ENCODE measurements at places on chromosomes 13 and 19.

GRCh38 chr19:54436628-54437252, 12.3 kb upstream of the LENG8 start:
- DNase-seq: no peak

GRCh38 chr13:23615395-23616081, 45.3 kb downstream of the TNFRSF19 start:
- no peak for DNase-seq

DNA sequence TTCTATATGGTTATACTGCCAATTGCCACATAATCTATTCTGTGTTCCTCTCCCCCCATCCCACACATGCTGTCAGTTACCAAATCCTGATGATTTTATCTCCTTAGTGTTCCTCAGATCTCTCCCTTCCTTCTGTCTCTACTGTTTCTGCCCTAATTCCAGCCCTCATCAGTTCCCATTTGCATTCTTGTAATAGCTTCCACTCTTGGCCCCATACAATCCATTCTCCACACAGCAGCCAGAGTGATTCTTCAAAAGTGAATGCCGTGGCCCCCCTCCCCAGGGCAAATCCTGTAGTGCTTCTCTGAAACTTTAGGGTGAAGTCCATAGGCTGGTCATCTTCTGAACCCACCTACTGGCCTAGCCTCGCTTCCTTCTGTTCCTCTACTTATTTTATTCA, 114.4 kb downstream of the ZAR1L start:
- no peak for DNase-seq

GRCh38 chr13:113418722-113419049, 34.6 kb downstream of the ADPRHL1 start:
- DNase-seq: no peak

DNA sequence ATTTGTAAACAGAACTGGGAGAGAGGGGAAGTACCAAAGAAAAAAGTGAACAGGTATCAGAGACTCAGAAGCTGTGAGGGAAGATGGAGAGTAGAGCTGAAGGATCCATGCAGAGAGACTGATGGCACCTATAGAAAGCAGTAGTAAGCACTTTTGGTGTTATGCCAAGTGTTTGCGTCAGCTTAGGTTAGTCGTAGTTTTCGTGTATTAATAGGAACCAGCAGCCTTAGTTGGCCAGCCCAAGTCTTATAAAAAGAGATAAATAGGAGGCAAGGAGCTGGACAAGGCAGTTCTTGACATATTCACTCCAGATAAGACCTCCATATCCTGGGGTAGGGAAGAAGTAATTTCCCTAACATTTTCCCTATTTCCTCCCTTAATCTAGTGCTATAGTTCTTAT, 214.2 kb downstream of the OXGR1 start:
- DNase-seq: no peak

GRCh38 chr13:20127562-20128458, 33.0 kb downstream of the GJA3 start:
- DNase-seq: peak; percentile 72

GRCh38 chr13:91544723-91545122, 146.3 kb downstream of the GPC5 start:
- DNase-seq: peak; percentile 6

GRCh38 chr19:38492181-38492813, 58.8 kb downstream of the RYR1 start:
- no peak for DNase-seq

DNA sequence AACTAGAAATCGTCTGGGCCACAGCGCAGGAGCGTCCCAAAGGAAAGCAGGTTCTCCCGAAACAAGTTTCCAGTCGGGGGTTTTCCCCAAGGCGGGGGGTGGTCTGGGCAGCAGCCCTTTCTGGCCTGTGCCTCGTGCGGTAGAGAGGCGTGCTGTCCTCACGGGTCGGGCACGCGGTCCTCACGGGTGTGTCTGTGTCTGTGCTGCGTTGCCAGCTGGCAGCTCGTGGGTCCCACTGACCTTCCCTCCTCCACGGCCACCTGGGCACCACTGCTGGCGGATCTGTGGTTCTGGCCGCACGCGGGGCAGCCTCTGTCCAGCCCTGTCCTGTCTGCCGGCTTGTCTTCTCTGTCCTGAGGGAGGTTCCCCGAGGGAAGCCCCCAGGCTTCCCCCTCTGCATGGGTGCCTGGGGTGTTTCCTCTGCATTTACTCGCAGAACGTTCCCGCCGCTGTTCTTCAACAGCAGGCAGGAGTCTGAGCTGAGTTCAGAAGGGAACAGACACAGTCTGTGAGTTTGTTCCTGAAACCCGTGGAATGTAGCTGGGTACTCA, 98.2 kb upstream of the MCF2L start:
- DNase-seq: no peak

DNA sequence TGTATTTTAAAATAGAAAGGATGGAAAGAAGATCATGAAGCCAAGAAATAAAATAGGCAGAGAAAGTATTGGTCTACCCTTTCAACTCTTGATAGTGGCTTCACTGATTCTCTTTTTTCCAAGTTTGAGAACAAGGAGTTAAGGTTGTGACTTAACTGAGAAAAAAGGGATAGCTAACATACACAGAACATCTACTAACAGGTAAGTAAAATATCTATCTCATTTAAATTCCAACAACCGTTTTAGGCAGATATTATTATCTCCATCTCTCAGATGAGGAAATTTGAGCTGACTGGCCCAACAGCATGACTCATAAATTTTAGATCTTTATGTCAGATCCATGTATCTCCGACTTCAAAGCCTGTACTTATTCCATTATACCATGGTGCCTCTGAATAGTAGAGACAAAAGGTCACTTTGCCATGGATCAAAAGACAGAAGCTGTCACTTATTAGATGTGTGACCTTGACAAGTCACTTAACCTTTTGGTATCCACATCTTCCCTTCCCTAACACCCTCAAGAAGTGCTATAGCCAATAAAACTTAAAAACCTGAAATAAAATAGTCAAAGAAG, 152.1 kb downstream of the DACH1 start:
- DNase-seq: no peak

GRCh38 chr13:110113284-110113764, 193.6 kb downstream of the COL4A1 start:
- DNase-seq: peak; percentile 92

DNA sequence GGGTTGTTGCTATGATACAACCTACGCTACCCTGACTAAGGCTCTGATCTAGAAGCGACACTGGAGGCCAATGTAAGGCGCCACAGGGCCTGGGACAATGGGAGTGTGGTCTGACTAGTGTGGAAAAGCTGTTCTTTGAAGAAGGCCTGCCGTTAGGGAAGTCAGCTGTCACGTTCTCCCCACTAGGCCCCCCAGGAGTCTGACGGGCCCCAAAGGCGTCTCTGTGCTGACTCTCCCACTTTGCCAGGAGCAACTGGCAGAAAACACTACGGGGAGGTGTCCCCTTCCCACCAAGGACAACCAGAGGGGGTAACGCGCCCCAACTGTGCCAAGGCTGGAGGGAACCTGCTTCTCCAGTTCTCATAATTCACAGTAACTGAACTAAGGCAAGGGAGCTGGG, 25.3 kb upstream of the EIF3G start:
- no peak for DNase-seq

DNA sequence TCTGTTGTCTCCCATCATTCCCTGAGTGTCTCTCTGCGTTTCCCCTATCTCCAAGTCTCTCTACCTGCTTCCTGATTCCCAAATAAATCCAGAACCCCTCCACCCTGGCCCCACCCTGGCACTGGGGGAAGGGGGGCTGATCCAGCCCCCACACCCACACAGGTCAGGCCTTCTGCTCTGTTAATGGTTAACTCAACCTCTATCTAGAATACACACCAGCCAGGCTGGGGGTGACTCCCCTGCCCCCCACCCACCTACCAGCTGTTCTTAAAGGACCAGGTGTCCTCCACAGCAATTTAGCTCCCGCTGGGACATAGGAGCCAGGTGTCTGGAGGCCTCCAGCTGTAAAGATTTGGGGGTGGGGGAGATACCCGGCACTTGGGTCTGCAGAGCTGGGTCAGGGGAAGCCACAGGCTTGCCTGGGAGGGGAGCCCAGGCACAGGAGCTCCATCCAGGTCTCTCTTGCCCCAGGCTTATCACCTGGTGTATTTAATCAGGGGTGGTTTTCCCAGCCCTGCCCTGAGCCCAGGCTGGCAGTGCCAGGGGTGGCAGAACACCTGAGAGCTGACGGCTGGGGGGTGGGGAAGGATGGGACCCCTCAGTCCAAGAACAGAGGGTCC, 3.9 kb downstream of the IRF2BP1 start:
- DNase-seq: no peak

- no peak for DNase-seq
These were observed 24.3 kb downstream of the LEUTX start for GRCh38 chr19:39802958-39803357.

DNA sequence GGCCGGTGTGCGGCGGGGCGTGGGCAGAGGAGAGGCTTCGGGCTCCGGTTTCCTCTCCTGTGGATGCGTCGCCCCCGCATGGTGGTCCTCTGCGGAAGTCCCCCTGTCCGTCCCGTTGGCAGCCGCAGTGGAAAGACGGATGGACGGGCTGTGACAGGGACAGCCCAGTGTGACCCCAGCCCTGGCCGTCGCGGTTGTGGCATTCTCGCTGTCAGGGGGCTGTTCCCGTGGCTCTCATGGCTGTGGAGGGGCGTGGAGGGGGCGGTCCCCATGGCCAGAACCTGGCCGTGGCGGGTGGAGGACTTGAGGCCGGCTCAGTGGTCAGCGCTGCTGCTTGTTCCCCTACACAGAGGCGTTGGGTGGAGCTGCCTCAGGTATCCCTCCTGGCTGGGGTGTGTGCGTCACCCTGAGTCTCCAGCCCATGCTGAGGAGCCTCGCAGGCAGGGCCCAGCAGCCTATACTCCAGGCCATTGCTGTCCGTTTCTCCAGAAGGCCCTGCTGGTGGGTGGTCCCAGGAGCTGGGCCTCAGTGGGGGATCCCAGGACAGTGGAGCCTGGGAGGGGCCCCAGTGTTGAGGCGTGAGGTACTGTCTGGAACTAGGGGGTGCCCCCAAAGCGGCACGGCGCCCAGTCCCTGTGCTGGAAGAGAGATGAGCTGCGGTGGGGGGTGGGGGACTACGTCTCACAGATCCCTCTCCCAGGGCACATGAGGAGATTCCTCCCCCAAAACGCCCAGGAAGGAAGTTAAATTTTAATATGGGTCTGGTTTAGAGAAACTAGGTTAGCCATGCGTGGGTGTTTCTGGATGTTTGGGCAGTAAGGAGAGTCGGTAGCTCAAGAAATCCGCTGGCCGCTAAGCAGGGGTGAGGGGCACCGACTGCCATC, 20.3 kb downstream of the CSNK1G2 start:
- DNase-seq: no peak

DNA sequence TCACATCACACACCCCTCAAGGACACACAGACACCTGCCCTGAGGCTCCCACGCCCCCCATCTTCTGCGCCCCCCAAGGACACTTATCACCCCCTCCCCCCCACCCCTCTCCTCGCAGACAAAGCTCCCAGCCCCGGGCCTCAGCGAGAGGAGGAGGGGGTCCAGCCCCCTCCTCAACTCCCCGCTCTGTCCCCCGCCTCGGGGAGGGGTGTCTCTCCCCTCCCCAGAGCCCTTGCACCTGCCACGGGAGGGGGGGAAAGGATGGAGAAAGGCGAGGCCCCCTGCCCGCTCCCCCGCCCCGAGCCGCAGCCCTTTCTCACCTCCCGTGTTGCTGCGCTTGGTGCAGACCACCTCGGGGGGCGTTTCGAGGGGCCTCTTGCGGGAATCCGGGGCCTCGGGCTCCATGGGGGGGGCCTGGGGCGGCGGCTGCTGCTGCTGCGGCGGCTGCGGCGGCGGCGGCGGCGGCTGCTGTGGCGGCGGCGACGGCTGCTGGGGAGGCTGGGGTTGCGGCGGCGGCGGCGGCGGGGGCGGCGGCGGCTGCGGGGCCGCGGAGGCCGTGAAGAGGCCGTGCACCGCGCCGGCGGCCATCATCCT, 621 bp downstream of the NOVA2 start:
- no peak for DNase-seq

- no peak for DNase-seq
These were observed 140.0 kb downstream of the SIPA1L3 start for GRCh38 chr19:38047049-38047438.

DNA sequence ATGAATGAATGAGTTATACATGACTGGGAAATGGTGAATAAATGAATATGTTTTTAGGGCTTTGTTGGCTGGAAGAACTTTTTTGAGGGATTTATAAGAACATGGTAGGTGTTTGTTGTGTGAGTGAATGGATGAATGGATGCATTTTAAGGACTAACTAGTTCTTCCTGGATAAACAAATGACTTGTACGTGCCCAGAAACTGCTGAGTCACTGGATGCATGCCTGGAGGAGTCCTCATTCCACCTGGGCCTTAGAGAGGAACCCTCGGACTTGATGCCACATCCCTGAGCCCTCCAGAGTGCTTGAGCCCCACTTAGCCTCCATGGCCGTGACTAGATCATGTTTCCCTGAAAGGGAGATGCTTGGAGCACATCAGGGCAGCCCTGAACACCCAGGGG, 153.4 kb downstream of the DPF1 start:
- DNase-seq: no peak

DNA sequence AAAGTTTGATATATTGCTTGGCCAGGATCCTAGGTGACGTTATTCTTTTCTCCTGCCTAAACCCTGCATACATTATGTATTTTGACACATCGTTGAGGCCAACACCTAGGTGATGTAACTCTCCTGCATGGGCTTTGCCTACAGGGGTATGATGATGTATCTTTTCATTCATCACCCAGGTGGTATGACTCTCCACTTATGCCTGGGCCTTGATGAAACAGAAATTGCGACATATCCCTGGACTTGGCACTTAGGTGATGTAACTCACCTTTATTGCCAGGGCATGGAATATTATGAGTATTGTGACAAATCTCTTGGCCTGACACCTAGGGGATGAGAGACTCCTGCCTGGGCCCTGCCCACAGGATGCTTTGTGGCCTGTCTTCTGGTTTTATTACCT, 18.5 kb upstream of the ZNF681 start:
- no peak for DNase-seq

DNA sequence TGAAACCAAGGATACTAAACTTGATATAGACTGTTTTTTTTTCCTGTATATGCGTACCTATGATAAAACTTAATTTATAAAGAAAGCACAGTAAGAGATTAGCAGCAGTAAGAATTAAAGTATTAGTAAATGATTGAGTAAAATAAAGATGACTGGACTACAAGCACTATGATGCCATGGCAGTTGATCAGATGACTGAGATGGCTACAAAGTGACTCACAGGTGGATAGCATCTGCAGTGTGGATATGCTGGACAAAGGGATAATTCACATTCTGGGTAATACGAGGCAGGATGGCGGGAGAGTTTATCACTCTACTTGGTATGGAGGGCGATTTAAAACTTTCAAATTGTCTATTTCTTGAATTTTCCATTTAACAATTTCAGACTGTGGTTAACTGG, 11.8 kb downstream of the HTR2A start:
- no peak for DNase-seq

GRCh38 chr19:55319785-55320184, 5.4 kb downstream of the TMEM150B start:
- no peak for DNase-seq

DNA sequence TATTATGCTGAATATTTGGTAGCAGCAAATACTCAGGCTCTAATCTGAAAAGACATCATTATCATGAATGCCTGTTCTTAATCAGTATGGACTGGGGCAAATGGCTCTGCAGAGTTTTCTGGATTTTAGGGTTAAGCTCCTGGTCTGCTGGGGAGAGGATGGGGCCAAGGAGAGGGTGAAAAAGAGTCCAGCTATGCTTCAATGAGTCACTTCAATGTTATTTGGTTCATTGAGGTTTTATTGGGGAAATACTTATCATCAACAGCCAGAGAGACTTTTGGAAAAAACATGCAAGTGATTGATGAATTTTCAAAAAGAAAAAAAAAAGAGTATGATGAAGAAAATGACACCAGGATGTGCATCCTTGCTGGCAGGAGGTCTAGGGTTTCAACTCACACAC, 278.3 kb downstream of the UQCRFS1 start:
- no peak for DNase-seq
